ENCODE measurements at places on chromosomes 12 and 14. TPM values are rescaled to one million over a fixed set of nuclear protein-coding genes. Genes with fewer than 3 reads are reported as not detected.
A peak's percentile ranks its signal among the peaks of the same experiment; 100 is the strongest.

PLEK2 gene
- total RNA-seq: not detected

BHLHE41 gene
- total RNA-seq: not detected

IFNG gene
- total RNA-seq: 42.7 TPM

SMCO2 gene
- total RNA-seq: not detected

DIO3 gene
- not detected for total RNA-seq

C12orf76 gene
- total RNA-seq: 11.0 TPM

DDIT3 gene
- total RNA-seq: 28.0 TPM

MIP gene
- not detected for total RNA-seq

DNA sequence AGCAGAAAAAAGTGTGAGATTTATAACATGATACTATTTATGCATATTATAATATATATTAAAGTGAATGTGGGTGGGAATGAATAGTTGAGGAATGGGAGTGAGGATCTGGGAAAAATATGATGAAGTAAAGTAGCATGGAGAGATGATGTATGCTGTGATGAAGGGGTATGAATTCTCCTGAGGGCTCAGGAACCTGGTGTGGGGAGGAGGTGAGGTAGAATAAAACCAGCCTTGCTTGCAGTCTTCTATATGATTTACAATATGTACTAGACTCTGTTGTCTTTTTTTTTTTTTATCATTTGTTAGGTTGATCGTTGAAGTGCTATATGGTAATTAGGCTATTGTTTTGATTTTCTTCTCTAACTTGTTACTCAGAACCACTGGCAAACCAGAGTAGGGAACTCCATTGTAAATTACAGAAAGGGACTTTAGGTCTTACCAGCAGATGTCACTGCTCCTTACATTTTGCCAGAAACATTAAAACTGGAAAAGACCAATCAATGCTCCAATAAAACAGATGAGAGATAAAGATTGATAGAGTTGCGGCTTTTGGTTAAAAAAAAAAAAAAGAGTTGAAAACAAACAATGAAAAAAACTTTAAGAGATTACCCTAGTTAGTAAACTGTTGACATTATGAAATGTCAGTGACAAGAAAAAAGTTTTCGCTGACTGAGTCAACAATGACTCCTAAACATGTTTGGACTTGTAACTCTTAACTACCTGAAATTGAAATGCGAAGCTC is 39.9 kb downstream of the ATL1 start:
- H3K27me3 ChIP-seq: no peaks in the 10 kb centered on the region
- no peak for DNase-seq
- no peaks in the 10 kb centered on the region for H3K4me1 ChIP-seq

- peaks cover 24% of the 10 kb centered on the region for H3K4me1 ChIP-seq
- peak within 1 kb of the TSS; percentile 91 for H3K27ac ChIP-seq
- H3K4me3 ChIP-seq: peak within 1 kb of the TSS; percentile 87
- H3K36me3 ChIP-seq: peaks cover 10% of the 10 kb centered on the region
- DNase-seq: peak; percentile 88
- H3K27me3 ChIP-seq: no peaks in the 10 kb centered on the region
Observed at GRCh38 chr14:23953464-23954278, at the start of gene DHRS4. Gene DHRS4 (plus strand): TSS chr14:23953770. CDS start chr14:23953789, 19 bp downstream.

DNA sequence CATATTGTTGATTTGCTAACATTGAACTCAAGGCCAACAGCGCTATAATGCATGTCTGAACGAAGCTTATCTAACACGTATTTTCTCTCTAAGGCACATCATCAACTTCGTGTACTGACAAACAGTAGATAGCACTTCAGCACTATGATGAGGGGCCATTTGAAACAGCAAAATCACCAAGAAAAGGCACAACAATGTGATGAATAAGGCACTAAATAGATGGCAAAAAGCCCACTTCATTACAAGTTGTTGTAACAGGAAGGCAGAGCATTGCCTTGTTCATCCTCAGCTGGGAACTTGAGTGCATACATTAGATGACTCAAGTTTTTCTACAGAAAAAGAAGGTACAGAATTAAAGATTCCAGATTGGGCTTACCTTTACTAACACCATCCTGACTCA is 75.2 kb downstream of the LIN7A start:
- H3K36me3 ChIP-seq: no peaks in the 10 kb centered on the region
- no peaks in the 10 kb centered on the region for H3K4me1 ChIP-seq
- H3K4me3 ChIP-seq: no peak overlapping the region
- no peak for DNase-seq

- H3K36me3 ChIP-seq: no peaks in the 10 kb centered on the region
- no peaks in the 10 kb centered on the region for H3K4me1 ChIP-seq
- no peak for DNase-seq
Observed at GRCh38 chr12:124286414-124286813, 8.5 kb upstream of the RFLNA start.

- no peaks in the 10 kb centered on the region for H3K36me3 ChIP-seq
- no peak overlapping the region for H3K27ac ChIP-seq
- H3K4me1 ChIP-seq: peaks cover 17% of the 10 kb centered on the region
Observed at GRCh38 chr12:54126696-54127537, 61.9 kb downstream of the SMUG1 start.

- H3K4me3 ChIP-seq: no peak overlapping the region
- H3K27ac ChIP-seq: no peak overlapping the region
- H3K27me3 ChIP-seq: no peaks in the 10 kb centered on the region
- no peak for DNase-seq
- no peaks in the 10 kb centered on the region for H3K4me1 ChIP-seq
Observed at GRCh38 chr12:50261654-50262053, 21.7 kb downstream of the LIMA1 start.

DNA sequence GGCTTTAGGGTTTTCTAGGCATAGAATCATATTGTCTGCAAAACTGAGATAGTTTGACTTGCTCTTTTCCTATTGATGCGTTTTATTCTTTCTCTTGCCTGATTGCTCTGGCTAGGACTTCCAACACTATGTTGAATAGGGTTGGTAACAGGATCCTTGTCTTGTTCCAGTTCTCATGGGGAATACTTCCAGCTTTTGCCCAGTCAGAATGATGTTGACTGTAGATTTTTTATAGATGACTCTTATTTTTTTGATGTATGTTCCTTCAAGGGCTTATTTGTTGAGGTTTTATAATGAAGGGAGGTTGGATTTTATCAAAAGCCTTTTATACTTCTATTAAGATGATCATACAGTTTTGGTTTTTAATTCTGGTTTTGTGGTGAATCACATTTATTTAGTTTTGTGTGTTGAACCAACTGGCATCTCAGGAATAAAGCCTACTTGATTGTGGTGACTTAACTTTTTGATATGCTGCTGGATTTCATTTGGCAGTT is 478.2 kb downstream of the TMEM117 start:
- H3K4me1 ChIP-seq: no peaks in the 10 kb centered on the region
- H3K27me3 ChIP-seq: no peaks in the 10 kb centered on the region
- H3K4me3 ChIP-seq: no peak overlapping the region

DNA sequence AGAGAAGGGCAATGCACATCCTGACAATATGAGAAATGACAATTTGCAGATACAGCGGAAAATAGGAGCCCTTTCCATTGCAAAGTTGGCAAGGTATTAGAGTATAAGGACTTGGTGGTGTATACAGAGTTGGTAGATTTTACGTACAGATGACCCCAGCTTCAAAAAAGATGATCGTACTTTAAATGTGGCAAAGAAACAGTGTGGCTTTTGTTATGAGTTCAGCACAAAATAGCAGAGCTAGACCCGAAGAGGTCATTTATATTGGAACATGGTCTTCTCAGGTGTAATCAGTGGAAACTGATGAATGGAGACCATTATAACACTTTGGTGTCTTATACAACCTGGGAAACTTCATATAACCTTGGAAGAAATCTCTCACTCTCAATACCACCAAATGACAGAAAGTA is 2.3 kb downstream of the CLEC2B start:
- peak overlapping the region; percentile 85 for H3K4me3 ChIP-seq
- H3K4me1 ChIP-seq: peaks cover 37% of the 10 kb centered on the region
- DNase-seq: no peak
- H3K27me3 ChIP-seq: no peaks in the 10 kb centered on the region

DNA sequence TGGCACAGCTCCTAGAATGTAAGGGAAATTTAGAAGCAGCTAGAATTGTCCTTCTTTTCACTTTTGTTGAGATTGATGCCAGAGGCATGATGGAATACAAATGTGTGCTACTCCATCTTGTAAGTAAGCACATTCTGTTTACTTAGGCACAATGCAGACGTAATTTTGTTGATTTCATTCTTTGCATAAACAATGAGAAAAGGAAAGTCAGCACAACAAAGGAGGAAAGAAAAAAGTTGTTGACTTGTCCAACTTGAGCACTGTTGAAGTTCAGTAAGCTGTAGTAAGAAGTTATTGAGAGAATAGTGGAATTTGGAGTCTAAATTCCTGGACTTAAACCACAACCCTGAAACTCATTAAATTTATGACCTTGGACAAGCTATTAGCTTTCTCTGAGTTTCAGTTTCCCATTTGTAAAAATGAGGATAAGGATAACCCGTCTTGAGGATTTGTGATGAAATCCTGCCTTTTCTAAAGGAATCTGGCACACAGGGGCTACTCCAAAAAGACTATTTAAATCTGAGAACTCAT is 19.4 kb upstream of the CNTN1 start:
- H3K27ac ChIP-seq: no peak overlapping the region
- no peaks in the 10 kb centered on the region for H3K4me1 ChIP-seq
- DNase-seq: no peak
- H3K4me3 ChIP-seq: no peak overlapping the region

DNA sequence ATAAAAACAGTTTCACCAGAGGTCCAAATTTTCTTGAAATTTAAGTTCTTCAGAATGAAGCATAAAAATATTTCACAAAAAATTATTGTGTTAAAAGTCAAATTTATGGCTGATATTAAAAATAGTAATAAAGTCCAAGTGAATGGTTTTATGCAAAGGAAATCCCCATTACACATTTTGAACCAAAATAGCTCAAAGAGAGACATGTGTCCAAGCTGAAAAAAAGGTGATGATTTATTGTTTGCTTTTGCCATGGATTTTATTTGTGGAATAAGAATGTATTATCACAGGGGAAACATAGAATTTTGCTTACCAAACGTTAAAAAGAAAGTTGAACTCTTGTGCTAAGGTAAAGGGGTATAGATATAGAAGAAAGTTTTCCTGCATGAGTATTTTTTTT is 4.6 kb downstream of the FOXG1 start:
- DNase-seq: no peak
- H3K36me3 ChIP-seq: peaks cover 17% of the 10 kb centered on the region
- no peak overlapping the region for H3K4me3 ChIP-seq
- H3K27me3 ChIP-seq: peaks cover 58% of the 10 kb centered on the region
- H3K4me1 ChIP-seq: peaks cover 2% of the 10 kb centered on the region

DNA sequence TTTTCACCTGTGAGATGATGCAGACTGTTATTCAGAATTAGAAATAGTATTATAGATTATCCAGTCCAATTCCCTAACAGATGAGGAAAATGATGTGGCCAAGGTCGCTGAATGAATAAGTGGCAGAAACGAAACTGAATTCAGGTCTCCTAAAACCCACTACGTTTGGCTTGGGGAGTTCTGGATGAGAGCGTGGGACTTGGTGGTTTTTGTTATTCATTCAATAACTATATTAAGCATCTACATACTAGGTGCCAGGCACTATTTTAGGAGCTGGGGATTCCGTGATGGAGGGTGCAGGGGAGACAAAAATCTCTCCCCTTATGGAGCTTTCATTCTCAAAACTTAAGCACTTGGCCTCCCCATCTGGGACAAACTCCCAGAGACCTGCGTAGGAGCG is 813 bp upstream of the CCDC184 start:
- H3K4me1 ChIP-seq: peaks cover 16% of the 10 kb centered on the region
- H3K27ac ChIP-seq: no peak overlapping the region
- no peak for DNase-seq
- no peaks in the 10 kb centered on the region for H3K36me3 ChIP-seq
- H3K27me3 ChIP-seq: peaks cover 28% of the 10 kb centered on the region

- no peak overlapping the region for H3K27ac ChIP-seq
- no peaks in the 10 kb centered on the region for H3K27me3 ChIP-seq
- H3K36me3 ChIP-seq: peaks cover 49% of the 10 kb centered on the region
- H3K4me3 ChIP-seq: no peak overlapping the region
Observed at GRCh38 chr14:34851395-34851794, 23.8 kb downstream of the BAZ1A start.

DNA sequence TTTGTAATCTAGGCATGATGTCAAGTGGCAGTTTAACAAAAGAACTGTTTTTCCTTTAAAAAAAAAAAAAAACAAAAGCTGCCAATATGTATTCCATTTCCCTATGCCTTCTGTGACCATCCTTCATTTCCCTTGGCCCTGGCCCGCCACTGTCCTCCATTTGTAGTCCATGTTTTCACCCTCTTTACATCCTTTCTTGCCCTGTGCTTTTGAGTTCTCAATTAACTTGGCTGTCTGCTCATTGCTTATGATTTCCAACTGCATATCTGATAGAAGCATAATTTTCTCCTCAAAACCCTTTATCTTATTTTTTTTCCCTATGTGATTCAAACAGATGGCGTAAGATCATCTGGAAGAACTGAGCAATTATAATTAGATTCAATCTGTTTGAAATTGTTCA is 297.5 kb downstream of the NAV3 start:
- H3K4me3 ChIP-seq: no peak overlapping the region
- H3K36me3 ChIP-seq: no peaks in the 10 kb centered on the region
- no peak overlapping the region for H3K27ac ChIP-seq

DNA sequence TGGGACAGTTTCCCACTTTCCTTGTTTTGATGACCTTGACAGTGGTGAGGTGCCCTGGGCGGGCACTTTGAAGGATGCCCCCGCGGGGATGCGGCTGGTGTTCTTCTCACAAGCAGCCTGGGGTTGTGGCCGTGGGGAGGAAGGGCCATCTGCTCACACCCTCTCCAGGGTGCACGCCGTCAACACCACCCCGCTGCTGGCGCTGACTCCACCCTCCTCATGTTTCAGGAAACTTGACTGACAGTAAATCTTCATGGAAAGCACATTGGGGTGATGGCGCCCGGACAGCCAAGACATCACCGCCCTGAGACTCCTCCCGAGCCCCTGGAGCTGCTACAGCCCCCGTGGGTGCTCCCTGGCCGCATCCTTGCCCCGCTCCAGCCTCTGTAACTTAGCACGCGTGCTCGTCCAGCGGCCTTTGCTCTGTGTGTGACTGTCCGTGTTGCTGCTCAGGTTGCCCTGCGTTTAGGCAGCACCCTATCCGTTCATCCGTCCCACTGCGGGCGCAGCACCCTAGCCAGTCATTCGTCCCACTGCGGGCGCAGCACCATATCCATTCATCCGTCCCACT is 150.2 kb upstream of the C14orf180 start:
- no peak overlapping the region for H3K4me3 ChIP-seq
- H3K36me3 ChIP-seq: no peaks in the 10 kb centered on the region
- H3K4me1 ChIP-seq: no peaks in the 10 kb centered on the region
- no peak for DNase-seq
- H3K27me3 ChIP-seq: peaks cover 4% of the 10 kb centered on the region

DNA sequence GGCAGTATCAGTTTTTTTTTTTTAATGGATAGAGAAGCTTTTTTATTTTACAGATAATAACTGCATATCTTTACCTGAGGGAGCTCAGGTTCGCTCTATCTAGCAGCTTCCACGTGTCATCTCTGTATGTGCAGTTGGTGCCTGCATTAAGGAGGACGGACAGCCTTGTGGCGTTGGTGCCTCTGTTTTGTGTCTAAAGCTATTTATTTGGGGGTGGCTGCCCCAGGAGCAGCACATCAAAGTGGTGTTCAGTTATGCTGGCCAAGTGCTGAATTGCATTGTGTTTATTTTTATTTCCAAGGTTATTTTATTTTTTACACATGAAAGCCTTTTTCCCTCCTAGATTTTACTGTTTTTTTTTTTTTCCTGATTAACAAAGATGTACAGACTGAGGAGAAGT is 59.7 kb downstream of the RASSF3 start:
- H3K36me3 ChIP-seq: peaks cover 5% of the 10 kb centered on the region
- H3K4me3 ChIP-seq: peak overlapping the region; percentile 82
- DNase-seq: peak; percentile 33
- peak overlapping the region; percentile 96 for H3K27ac ChIP-seq
- H3K4me1 ChIP-seq: peaks cover 91% of the 10 kb centered on the region
- H3K27me3 ChIP-seq: no peaks in the 10 kb centered on the region

Data from activated CD8-positive, alpha-beta T cell treated with anti-CD3 and anti-CD28 coated beads for 36 hours (primary cell).